ENCODE measurements at places on chromosomes 11 and 22. TPM values are rescaled to one million over a fixed set of nuclear protein-coding genes. Genes with fewer than 3 reads are reported as not detected.

DNA sequence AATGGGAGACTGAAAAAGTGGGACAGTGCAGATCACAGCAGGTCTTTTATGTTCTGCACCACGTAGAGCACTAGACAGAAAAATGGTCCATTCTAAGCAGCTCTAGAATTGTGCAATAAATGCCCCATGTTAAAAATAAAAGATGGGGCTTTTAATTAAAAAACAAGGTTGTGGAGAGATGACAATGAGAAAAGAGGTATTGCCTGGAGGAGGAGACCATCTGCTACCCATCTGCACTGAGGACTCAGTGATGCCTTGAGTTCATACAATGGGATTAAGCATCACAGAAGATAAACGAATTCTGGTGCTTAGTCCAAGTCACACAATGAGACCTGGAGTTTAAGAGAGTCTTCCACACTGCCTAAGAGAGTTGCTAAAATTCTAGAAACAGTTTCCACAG is 73.6 kb downstream of the PAK1 start:
- no peak for DNase-seq

GRCh38 chr11:11416502-11416901 is 63.5 kb upstream of the CSNK2A3 start:
- DNase-seq = peak; percentile 48

DNA sequence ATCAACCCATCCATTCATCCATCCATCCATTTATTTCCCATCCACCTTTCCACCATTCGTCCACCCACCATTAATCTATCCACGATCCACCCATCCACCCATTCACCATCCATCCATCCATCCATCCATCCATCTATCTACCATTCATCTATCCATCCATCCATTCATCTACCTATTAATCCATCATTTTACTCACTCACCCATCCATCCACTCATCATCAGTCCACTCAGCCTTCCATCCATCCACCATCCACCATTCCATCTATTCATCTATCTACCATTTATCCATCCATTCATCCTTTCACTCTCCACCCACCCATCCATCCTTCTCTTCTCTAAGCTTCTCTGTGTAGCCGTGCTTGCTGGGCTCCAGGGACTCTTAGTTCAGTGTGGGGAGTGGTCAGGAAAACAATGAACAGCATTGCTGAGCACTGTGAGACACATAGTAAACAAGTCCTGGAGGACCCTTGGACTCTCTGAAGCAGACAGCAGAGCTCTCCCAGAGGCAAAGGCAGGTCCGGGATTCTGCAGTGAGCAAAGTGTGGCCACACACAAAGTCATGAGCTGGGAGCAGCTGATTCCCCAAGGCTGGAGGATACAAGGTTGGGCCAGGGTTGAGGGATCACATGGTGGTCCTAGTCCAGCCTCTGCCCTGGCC is 642.2 kb downstream of the BRD1 start:
- no peak for DNase-seq

- no peak for DNase-seq
These were observed 2.9 kb upstream of the HTATIP2 start for GRCh38 chr11:20360650-20361049.

DNA sequence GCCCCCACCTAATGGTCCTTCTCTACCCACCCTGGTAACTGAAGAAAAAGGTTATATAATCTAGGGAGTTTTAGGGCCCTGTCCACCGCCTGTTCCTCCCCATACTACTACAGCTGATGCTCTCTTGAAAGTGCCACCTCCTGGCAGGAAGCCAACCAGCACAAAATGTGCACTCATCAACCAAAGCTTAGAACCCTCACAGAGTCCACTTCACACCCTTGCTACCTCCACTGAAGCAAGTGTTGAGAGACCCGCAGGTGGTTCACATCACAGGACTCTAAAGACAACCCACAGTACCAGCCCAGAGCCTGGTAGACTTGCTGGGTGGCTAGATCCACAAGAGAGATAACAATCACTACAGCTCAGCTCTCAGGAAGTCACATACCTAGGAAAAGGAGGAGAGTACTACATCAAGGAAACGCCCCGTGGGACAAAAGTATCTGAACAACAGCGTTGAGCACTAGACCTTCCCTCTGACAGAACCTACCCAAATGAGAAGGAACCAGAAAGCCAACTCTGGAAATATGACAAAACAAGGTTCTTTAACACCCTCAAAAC is 17.5 kb upstream of the OR10W1 start:
- DNase-seq = no peak

DNA sequence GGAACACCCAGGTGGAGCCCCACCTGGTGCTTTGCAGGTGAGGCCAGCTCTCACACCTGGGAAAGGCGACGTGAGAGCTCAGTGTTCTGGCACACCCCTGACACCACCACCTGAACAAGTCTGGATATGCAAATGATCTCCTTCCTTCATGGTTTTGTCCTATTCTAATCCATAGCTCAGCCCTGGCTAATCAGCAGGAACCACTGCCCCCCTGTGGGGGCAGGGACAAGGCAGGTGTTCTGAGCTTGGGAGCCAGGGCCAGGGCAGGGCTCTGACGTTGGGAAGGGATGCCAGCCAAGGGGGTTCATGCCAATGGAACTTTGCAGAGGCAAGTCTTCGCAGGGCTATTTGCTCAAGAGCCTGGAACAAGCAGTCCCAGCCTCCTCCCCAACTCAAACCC is 144.2 kb downstream of the TRIM29 start:
- no peak for DNase-seq

GRCh38 chr22:40300884-40301672 is 45.2 kb upstream of the ADSL start:
- no peak for DNase-seq

GRCh38 chr22:41021061-41021612 is 70.0 kb downstream of the RBX1 start:
- DNase-seq = peak; percentile 42

- DNase-seq = peak; percentile 56
These were observed at the start of gene MCAM for GRCh38 chr11:119316729-119317591. TSS of gene MCAM (minus strand) at chr11:119317130. CDS start at chr11:119317101, 29 bp downstream.

- DNase-seq = no peak
These were observed 3.3 kb downstream of the USP47 start for GRCh38 chr11:11845071-11845470.

Gene SLC22A9
- total RNA-seq = not detected

- DNase-seq = no peak
These were observed 526.7 kb downstream of the INSC start for GRCh38 chr11:15641271-15642045.

DNA sequence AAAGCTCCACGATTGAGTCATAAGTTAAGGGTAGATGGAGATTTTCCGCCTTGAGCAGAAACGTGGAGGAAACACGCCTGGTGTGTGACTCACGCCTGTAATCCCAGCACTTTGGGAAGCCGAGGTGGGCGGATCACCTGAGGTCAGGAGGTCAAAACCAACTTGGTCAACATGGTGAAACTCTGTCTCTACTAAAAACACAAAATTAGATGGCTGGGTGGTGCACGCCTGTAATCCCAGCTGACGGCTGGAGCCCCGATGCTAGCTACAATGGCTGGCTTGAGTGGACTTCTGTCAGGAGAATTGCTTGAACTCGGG is 17.3 kb upstream of the DGCR8 start:
- DNase-seq = no peak

DNA sequence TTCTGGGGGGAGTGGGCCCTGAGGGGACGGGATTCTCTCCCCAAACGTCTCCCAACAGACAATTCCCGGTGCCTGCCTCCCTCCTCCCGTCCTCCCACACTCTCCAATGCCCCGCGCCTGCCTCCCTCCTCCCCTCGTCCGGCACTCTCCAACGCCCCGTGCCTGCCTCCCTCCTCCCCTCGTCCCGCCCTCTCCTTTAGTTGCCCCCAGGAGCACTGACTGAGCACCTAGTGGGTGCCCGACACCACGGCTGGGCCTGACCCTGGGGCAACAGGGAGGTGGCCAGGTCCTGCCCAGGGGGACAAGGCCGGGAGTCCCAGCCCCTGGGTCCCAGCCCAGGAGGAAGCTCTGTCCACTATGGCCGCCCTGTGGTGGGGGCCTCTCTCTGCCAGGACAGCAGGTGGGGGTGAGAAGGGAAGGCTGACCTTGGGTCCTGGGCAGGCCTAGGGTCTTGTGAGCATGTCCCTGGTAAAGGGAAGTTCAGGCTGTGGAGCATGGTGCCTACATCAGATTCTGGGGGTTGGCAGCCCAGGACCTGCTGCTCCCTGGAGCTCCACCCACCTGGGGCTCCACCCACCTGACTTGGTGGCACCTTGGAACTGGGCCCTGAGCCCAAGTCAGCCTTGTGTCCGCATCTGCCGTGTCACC is 942.3 kb downstream of the BRD1 start:
- peak; percentile 3 for DNase-seq

GRCh38 chr11:19216709-19217374 is 15.1 kb upstream of the CSRP3 start:
- DNase-seq = no peak

GRCh38 chr22:29307596-29308147 is 1.2 kb downstream of the GAS2L1 start:
- DNase-seq = no peak

DNA sequence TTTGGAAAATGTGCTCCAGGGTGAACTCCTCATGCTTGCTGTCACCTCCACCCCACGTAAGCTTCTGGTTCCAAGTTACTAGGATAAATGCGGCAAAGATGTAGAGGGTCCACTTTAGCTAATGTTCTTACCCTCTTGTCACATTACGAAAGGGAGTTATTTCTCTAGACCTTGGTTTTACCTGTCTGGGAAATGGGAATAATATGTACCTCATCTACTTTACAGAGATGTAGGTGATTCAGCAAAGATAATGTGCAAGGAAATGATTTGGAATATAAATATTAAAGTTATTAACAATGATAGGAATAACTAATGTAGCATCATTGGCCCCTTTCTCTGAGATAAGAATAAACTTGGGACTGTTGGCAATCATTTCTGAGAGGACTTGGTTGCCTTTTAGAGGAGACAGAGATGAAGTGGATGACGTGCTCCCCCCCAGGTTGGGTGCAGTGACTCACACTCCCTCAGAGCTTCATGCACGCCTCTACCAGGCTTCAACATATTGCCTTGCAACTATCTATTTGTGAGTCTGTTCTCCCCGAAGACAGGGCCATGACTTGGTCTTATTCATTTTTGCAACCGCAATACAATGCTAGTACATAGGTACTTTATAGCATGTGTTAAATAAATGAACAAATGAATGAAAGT is 97.1 kb downstream of the ME3 start:
- no peak for DNase-seq

GRCh38 chr11:72753341-72754148 is 1.3 kb upstream of the ARAP1 start:
- no peak for DNase-seq

- DNase-seq = no peak
These were observed 2.6 kb downstream of the RCE1 start for GRCh38 chr11:66845876-66846212.

Gene ART1
- total RNA-seq = 0.52 TPM

Gene NADSYN1
- total RNA-seq = 20.5 TPM

Gene MS4A6E
- total RNA-seq = not detected

DNA sequence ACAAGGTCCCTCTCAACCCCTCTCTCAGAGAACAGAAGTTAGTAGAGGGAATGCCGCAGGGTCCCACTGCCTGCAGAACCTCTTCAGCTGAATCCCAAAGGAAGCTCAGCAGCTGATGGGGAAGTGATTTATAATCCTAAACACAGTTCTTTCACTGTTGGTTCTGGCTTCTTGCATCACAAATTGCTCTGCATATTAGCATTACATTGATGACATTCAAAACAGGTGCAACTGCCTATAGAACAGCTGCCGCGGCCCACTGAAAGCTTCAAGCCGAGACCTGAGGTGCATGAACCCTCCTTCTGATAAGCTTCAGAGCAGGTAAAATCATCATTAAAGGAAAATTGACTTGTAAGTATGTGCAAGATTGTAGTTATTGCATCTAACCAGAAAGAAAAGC is 75.2 kb upstream of the KIRREL3 start:
- no peak for DNase-seq

DNA sequence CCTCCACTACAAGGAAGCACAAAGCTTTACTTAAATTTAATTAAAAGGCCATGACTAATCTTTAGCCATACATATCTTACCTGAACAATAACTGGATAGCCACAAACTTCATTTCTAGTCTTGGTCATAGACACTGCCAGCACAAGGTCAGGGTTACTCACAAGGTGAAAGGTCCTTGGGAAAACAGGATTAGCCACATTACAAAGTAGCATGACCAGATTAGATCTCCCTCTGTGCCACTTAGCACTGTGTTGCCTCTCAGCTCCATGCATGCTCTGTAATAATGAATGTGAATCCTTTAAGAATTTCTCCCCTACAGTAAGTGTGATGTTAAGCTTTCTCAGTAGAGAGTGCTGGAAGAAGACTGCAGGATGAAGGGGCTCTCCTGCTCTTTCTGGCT is 325.1 kb upstream of the MPPED2 start:
- DNase-seq = no peak

DNA sequence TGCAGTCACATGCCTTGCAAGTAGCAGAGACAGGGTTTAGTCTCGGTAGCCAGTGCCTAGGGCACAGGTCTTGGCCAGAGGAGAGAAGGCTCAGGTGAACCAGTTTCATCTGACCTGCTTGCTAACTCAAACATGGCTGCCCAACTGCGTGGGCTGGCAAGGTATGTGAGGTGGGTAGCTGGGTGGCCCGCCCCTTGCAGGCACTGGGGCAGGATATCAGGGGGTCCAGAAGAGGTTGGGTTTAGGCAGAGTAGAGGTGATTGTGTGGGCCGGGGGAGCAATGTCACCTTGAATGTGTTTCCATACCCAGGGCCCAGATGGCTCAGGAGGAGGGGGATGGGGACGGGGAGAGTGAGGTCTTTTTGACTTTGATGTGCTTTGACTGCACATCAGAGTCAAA is 37.7 kb downstream of the ST3GAL4 start:
- DNase-seq = peak; percentile 23

DNA sequence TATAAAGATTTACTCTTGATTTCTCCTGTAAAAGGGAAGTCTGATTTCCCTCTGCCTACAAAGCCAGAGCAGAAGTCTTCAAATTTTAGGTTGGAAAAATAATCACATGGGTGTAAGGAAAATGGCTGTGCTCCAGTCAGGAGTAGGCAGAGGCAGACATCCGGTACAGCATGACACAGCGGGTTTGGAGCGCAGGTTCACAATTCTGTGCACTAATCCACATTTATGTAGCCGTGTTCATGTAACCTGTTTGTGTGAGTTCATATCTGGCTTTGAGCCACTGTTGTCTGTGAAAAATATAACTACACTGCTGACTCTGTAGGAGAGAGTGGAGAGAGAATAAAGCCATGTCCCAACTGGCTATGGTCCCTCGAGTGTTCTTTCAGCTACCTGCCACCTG is 248.0 kb downstream of the CASP12 start:
- DNase-seq = no peak

DNA sequence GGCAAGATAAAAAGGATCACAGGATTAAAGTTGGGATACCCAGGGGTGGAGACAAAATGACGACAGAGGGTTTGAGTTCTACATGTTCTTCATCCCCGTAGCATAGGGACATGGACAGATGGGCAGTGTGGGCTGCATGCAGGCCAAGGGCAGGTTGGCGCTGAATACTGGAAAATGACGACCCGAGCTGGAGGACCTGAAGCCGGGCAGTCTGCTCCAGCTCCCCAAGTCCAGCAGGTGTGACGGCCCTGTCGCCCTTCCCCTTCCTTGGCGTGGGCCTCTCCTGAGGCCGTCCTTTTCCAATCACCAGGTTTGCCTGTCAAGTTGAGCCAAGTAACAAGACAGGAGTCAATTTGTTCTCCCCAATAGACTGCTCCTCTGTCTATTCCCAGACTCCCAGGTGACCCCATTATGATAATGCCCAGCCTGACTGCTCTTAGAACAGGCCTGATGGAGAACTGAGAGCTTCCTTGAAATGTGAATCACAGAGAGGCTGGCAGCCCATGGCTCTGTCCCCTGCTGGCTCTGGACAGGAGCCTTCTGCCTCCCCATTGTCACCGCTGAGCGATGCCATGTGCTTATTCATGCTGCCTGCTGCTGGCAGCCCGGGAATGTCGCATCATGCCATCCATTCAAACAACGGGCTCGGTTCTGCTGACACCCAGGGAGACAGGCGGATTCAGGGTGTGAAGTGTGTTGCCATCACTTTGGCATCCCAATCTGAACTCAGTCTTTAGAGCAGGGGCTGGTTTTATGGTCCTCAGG is 392.1 kb downstream of the NTM start:
- DNase-seq = no peak

Measured in left ventricle myocardium superior (tissue), 1 donor.